ELR (cell line): ENCODE measurements at places on chromosomes 3 and 15.

GRCh38 chr3:151804267-151804666 is 9.6 kb upstream of the AADAC start:
- DNase-seq, result no peak

DNA sequence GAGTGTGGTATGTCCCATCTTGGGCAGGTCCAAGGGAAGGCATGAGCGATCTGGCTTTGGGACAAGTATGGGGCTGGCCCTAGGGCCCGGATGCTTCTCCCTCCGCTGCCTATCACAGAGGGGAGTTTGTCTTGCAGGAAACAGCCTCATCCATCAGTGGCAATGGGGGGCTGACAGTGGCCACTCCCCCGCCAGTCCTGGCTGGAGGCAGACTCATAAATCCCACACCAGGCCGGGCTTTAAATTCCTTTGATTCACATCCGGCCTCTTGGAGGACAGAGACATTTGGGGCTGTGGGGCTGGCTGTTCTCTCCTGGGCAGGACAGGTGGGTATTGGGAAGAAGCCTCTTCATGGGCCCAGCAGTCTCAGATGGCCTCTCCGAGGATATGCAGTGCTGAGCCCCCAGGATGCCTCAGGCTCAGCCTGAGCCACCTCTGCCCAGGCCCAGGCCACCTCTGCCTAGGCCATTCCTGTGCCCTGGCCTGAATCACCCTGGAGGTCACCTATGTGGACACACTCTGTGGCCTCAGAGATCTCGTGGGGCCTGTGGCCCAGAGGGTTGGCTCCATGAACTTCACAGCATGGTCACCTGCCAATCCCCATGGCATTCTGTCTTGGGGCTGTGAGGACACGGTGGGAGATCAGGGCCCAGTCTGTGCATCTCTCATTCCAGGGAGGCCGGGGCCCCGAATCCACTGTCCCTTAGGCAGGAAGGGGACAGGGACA is 84.2 kb upstream of the GOLGA6L4 start:
- peak; percentile 1 for DNase-seq

DNA sequence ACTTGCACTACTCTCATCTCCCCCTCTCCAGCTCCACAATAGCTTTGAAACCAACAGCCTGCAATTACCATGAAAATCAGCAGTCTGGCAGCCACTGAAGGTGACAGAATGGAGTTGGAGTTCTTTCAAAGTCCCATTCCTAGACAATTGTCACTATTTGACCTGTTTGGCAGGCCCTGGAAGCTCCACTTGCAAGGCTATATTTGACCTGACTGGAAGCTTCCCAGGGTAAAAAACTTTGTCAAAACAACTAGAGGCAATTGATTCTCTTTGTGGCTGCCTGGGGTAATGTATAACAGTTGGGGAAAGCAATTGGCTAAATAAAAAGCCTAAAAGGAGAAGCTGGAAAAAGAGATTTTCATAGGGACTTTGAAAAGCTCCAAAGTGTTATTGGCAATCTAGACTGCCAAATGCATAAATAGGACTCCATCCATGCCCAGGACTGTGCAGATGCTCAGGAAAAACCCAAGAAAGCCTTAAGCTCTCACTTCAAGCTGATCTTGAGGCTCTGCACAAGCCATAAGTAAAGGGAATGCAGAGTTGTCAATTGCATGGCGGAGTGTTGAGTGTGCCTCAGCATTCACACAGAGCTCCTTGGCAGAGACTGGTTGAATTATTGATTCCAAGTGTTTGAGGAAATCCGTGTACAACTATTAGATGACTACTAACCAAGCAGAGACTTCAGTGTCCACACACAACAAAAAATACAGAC is 18.3 kb downstream of the GREM1 start:
- DNase-seq, result no peak

DNA sequence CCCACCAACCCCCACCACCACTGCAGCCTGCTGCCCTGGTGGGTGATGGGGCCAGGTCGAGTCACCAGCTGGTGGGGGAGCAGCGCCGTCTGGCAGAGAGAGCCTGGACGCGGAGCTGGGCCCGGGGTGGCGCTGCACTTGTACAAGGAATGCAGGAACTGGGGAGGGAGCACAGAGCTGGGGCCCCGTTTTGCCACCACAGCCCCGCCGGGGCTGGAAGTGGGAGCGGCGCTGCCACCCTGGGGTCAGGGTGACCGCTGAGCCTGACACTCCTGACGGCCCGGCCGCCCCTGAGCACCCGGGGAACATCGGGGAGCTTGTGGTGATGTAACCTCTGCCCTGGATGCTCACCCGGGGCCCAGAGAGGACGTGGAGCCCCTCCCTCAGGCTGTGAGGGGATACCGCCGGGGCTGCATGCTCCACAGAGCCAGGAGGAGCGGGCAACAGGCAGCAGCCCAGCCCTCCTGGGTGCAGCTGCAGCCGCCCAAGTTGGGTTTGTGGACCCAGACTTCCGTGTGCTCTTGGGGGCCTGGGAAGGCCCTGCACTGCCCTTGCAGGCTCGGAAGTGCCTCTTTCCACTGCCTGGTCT is 32.6 kb upstream of the IREB2 start:
- no peak for DNase-seq

GRCh38 chr3:188904670-188905069 is 267.1 kb upstream of the TPRG1 start:
- peak; percentile 19 for DNase-seq

GRCh38 chr15:75306188-75306587 is 23.6 kb downstream of the GOLGA6D start:
- DNase-seq, result no peak

DNA sequence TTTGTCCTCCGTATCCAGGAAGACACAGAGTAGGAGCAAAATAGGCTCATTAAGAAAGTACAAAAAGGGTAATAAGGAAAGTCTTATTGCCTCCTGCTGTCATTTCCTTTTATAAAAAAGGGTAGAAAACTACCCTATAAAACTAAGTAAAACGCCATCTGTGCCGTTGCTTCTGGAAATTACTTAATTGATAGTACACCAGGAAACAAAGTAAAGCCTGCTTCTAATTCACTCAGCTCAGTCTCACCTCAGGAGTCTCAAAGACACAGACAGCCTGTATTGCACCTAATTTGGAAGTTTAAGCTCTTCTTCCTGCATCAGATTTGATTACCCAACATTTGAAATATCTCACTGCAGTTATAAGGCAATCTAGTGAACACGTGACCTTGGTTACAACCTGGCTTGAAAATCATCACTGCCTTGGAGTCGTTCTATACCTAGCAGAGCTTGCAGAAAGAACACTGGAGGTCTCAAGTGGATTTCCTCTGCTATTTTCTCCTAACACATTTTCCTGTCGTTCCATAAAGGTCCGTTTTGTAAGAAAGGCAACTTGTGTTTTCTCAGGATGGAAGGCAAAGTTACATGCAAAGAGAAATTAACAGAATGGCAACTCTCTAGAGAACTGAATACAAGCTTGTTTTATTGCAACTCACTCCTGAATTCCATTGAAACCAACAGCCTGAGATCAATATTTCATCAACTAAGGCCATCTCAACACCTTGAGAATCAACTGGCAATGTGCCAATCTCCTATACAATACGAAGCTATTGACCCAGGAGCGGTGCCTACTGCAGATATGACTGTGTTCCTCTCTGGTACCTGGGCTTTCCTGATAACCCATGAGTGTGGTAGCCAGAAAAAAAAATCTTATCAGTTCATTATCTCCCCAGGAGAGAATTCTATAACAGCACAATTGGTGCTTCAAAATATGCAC is 203.3 kb upstream of the LMCD1 start:
- no peak for DNase-seq

DNA sequence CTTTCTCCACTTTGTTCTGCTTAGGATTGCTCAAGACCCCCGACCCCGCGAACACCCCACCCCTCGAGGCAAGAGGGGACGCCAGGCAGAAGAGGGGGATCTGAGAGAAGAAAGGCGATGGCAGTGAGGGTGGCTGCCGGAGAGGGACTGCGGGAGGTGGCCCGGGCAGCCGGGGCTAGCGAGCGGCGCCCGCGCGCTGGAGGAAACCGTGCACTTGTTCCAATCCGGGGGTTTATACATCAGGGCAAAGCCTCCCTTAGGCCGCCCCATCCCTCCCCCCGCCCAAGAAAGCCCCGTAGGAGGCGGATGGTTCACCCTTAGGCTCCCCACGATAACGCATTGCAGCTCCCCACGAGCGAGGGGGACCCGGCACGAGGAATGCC is 475 bp downstream of the ERC2 start:
- DNase-seq, result peak; percentile 2

DNA sequence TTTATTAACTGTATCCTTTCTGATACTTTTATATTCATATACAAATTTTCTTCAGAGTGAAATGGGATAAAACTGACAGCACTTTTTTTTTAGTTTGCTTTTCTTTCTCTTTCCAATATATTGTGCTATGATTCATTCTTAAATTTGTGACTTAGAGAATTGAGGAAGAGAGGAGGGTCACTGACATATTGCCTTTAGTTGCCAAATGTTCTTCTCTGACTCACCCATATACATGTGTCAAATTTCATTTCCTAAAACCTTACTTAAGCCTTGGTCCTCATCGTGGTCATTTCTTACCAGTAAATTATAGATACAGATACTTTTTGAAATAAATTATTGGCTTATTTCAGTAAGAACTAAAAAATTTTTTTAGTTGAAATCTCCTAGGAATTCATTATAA is 53.9 kb downstream of the CLASP2 start:
- DNase-seq, result peak; percentile 87

- DNase-seq, result no peak
Observed at GRCh38 chr15:64532521-64533315, 72.3 kb downstream of the ZNF609 start.

DNA sequence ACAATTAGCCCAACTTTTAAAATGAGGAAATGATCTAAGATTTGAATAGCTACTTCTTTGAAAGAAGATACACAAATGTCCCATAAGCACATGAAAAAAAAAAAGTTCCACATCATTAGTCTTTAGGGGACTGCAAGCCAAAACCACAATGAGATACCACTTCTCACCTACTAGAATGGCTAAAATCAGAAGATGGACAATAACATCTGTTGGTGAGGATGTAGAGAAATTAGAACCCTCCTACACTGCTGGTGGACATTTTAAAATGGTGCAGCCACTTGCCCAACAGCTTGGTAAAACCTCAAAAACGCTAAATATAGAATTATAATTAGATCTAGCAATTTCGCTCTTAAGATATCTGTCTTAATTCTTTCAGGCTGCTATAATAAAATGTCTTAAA is 77.1 kb downstream of the MEX3B start:
- no peak for DNase-seq

- DNase-seq, result no peak
Observed at GRCh38 chr3:108414007-108414406, 96.4 kb downstream of the MYH15 start.

DNA sequence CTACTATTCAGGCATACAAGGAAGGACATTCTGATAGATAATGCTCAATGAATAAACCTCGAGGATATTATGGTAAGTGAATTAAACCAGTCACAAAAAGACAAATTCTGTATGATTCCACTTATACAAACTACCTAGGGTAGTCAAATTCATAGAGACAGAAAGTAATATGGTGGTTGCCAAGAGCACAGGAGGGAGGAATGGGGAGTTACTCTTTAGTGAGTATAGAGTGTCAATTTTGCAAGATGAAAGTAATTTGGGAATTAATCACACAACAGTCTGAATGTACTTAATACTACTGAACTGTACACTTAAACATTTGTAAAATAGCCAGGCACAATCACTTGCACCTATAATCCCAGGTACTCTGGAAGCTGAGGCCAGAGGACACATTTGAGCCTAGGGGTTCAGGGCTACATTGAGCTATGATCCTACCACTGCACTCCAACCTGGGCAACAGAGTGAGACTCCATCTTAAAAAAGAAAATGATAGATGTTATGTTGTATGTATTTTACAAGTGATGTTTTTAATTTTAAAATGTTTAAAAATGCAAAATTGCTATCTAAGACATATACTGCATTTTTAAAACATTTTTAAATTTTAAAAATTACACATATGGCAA is 91.0 kb downstream of the NPAP1 start:
- DNase-seq, result no peak

DNA sequence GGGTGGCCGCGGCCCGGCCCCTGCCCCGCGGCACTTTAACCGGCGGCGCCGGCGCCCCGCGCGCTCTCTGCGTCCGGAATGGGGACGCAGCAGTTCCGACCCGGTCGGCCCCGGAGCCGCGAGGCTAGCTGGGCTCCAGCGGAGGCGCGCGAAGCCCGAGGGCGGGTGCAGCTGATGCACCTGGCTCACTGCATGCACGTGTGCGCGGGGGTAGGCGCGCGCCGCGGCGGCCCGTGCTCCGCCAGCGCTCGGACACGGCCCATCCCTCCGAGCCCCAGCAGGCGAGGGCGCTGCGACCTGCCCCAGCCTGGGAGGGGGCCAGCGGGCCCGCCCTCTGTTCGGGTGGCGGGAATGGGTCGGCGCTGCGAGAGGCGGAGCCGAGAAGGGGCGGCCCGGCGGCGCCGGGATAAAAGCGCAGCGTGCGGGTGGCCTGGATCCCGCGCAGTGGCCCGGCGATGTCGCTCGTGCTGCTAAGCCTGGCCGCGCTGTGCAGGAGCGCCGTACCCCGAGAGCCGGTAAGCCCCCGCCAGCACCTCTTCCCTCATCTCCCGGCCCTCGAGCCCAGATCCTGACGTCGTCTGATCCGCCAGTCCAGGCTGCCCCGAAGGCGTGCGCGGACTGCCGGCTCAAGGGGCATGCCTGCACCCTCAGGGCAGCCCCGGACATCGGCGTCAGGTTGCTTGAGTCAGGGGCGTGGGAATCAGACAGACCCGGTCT is at the start of the genes CHDH and IL17RB:
CHDH (minus strand) TSS at position 286 of the 717 bp plus-strand sequence. CDS start 22,411 bp downstream, outside the sequence.
IL17RB (plus strand) TSS at position 435 of the 717 bp plus-strand sequence; CDS start at position 456, 21 bp downstream.
- no peak for DNase-seq

DNA sequence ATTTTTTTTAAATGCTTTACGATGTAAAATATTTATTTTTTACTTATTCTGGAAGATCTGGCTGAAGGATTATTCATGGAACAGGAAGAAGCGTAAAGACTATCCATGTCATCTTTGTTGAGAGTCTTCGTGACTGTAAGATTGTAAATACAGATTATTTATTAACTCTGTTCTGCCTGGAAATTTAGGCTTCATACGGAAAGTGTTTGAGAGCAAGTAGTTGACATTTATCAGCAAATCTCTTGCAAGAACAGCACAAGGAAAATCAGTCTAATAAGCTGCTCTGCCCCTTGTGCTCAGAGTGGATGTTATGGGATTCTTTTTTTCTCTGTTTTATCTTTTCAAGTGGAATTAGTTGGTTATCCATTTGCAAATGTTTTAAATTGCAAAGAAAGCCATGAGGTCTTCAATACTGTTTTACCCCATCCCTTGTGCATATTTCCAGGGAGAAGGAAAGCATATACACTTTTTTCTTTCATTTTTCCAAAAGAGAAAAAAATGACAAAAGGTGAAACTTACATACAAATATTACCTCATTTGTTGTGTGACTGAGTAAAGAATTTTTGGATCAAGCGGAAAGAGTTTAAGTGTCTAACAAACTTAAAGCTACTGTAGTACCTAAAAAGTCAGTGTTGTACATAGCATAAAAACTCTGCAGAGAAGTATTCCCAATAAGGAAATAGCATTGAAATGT is 15.6 kb downstream of the THBS1 start:
- DNase-seq, result peak; percentile 12

DNA sequence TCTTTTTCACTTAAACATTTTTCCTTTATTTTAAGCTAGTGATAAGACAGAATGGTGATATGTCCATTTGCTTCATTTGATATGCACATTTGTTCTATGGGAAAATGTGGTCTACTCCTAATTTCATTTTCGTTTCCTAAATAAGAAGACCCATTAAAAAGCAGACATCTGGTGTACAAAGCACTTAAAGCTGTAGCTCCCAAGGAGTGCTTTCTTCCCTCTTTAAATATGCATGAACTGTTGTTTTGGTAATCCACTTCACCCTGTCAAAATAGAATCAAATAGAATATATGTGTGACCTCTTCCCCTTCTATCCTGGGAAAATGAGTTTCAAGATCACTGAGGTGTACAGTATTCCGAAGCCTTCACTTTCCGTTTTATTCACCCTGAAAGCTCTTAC is 182.8 kb downstream of the ROBO2 start:
- DNase-seq, result no peak

- no peak for DNase-seq
Observed at GRCh38 chr3:96017556-96017955, 796.8 kb upstream of the EPHA6 start.
